SW480 (cell line): ENCODE measurements at places on chromosomes 16 and 17.

DNA sequence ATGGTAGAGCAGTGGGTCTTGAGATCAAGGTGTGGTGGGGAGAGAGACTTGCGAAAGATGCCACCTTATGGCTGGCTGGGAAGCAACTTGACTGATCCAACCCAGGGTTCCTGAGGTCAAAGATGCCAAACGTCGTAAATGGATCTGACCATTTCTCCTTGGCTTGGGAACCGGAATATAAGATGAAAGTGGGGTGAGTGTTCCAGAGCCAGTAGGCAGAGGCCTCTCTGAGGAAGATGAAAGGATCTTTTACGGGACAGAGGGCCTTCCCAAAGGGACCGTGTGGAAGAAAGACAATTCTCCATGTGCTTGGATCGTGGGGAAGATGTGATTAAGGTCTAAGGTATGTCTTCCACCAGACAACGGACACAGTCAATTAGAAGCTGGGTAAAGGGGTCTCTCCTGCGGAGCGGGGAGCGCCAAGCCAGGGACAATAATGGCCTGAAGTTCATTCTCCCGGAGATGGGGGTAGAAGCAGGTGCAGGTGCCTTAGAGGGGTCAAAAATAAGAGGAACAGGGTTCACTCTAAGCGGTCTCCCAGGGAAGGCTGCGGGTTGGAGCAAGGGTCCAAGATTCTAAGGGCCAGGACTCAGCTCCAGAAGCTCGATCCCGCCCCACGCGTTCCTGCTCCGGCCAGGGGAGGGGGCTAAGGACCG lies 800 bp downstream of the FXR2 start:
- DNase-seq, result peak; percentile 29

DNA sequence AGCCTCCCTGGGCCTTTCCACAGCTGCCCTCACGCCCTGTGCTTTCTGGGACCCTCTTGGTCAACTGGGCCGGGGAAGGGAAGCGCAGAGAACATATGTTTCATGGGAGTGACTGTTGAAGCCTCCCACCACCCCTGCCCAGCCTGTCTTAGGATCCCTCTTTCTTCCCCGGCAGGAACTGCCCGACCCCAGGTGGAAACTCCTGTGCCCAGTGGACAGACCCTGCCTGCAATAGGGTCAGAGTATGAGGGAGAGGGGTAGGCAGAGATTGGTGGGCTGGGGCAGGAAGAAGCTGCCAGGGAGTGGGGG lies 10.5 kb downstream of the HEXIM2 start:
- no peak for DNase-seq

- peak; percentile 76 for DNase-seq
These were observed 57.7 kb upstream of the SLC25A19 start for GRCh38 chr17:75346906-75347305.

DNA sequence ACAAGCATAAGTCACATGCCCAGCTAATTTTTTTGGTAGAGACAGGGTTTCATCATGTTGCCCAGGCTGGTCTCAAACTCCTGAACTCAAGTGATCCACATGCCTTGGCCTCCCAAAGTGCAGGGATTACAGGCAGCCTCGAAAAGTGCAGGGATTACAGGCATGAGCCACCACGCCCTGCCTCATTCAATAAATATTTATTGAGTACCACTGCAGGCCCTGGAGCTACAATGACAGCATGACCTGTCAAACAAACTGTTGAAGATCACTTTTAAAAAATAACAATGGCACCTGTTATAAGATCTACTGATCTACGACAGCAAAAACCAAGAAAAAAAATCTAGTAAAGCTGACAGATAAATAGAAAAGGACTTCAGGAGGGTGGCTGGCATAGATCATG lies 76.3 kb downstream of the CEP95 start:
- DNase-seq, result no peak

- DNase-seq, result no peak
These were observed 118.3 kb downstream of the BANP start for GRCh38 chr16:88069397-88070168.

DNA sequence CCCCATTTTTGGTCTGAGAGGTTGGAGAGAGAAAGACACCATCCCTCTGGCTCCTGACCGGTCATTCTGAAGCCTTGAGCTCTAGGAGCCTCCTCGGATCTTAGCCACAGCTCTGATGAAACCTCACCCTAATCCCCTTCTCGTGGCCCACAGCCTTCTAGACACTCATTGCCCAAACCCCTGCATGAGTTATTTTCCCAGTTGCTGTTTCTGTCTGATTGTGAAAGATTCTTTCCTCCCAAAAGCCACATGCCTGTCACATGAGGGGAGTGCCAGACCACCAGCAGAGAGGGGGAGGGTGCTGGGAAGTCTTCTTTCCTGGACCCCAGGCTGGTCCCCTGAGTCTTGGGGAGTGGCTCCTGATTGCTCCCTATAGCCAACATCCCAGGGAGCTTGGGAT lies 17.6 kb upstream of the ABR start:
- no peak for DNase-seq

DNA sequence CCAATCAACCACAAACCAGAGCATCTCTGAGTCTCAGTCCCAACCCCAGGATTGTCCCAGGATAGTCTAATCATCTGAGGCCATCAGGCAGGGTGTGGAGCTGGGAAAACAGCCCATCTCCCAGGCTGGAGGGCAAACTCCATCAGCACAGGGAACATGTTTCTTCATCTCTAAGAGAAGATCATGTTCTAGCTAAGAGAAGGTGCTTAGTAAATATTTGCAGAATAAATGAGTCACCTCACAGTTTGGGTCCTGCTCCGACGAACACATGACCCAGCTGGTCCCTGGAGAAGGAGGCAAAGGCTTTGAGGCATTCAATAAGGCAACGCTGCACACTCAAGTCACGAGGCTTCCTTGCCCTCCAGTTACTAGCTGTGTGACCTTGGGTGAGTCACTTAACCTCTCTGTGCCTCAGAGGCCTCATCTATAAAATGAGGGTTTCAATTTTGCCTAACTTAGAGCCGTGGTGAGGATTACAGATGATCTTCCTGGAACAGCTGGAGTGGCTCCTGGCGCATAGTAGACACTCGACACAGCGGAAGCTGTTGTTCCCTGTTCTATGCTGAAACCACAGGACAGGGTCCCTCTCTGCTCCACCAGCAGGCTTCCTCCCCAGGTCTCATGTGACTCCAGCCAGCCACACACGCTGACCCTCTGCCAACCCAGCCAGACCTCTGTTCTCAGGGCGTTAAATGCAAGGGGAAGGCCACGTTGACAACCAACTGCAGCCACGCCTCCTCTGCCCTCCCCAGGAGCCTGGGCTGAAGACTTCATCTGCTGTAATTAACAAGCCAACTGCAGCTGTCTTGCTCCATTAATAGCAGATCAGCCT lies 10.3 kb upstream of the RPL38 start:
- DNase-seq, result no peak

DNA sequence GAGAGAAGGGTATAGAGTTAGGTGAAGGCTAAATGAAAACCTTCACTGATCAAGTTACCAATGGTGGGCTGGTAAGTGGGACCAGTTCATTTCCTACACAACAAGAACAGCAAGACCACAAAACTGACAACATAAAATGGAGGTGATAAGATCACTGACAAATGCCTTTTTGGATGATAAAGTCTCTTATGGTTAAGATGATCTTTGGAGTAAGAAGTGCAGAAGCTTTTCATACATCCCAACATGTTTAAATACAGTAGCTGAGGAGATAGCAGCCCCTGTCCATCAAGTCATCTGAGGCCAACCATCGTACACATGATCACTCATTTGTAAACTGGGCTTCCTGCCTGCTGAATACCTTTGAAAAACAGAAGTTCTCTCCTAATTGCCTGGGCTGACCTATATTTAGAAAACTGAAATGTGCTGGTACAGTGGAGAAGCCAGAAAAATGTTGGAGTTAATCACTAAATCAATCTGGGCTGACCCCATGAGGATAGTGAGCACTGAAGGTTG lies 259.0 kb upstream of the ZFHX3 start:
- no peak for DNase-seq

- DNase-seq, result no peak
These were observed 23.7 kb downstream of the IST1 start for GRCh38 chr16:71919035-71919434.

GRCh38 chr17:35894206-35894605 lies 14.0 kb upstream of the CCL5 start:
- DNase-seq, result no peak

GRCh38 chr17:52159246-52160135 lies 977 bp upstream of the CA10 start:
- DNase-seq, result no peak

DNA sequence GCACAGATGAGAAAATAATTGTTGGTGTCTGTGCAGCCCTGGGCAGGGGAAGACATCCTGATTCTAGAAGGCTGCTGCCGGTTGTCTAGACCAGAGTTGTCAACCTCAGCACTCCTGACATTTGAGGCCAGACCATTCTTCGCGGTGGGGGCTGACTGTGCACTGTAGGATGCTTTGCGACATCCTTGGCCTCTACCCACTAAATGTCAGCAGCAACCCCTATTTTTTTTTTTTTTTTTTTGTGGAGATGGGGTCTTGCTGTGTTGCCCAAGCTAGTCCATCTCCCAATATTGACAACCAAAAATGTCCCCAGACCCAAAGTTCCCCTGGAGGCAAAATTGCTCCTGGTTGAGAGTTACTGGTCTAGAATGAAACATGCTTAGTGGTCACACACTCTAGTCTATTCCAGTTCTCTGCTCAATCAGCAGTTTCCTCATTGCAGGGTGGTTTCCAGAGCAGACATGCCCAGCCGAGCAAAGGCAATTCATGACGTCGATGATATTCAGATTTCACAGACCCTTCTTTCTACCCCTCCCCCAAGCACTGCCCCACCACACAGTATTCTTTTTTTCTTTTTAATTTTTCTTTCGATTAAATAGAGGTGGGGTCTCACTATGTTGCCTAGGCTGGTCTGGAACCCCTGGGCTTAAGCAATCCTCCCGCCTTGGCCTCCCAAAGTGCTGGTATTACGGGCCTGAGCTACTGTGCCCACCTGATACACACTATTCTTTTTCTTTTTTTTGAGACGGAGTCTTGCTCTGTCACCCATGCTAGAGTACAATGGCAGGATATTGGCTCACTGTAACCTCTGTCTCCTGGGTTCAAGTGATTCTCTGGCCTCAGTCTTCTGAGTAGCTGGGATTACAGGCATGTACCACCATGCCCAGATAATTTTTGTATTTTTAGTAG lies 9.0 kb downstream of the C17orf99 start:
- DNase-seq, result no peak

GRCh38 chr17:73030501-73030921 lies 62.0 kb downstream of the SLC39A11 start:
- DNase-seq, result peak; percentile 39

DNA sequence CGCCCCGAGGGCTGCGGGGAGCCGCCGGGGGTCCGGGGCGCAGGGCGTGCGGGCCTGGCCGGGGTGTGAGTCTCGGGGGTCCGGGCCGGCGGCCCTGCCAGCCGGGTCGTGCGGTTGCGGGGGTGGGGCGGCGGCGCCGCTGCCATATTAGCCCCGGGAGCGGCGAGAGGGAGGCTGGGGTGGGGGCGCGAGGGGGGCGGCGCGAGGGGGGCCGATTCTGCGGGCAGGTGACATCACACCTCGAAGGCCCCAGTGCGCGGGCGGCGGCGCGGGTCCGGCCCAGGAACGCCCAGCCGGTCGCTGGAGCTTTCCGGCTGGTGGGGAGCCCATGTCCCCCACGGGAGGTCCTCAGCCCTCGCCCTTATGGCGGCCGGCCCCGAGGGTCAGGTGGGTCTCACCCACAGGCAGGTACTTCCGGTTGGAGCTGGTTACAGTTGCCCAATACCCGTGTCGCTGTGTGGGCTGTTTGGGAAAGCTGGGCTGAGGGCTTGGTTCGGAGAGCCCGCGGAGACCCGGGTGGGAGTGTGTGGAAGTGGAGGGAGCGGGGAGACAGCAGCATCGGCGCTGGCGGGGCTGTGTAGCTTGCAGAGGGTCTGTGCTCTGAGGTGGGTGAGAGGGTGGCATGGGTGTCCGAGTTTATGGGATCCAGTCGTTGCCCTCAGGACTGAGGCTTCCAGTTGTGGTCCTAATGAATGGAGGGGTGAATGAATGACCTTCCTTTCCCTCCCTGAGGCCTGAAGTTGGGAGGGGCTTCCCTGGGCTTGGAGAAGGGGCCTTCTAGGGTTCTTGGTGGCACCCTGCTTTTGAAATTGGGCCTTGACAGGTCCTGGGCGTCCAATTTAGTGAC lies 804 bp downstream of the ATP6V0C start:
- peak; percentile 11 for DNase-seq

- no peak for DNase-seq
These were observed 5.5 kb upstream of the RPTOR start for GRCh38 chr17:80539022-80539641.

DNA sequence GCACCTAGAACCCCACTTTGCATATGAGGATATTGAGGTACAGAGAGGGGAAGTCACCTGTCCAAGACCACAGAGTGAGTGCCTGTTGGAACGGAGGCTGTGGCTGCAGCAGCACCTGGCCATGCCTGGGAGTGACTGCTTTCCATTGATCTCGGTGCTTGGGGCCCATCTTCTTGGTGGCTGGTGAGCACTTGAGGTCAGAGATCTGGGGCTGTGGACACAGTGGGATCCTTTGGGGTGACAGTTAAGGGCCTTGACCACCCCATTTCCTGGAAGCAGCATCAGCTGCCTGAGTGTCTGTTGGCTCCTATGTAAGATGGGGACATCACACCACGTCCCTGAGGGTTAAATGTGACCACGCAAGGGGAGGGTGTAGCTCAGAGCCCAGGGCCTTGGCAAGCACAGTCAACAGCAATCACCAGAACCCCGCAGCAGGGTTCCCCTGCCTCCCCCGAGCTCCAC lies 111.7 kb downstream of the IRF8 start:
- no peak for DNase-seq
